NCI-H1092 (cell line): ENCODE measurements at places on chromosomes 2 and 18.

DNA sequence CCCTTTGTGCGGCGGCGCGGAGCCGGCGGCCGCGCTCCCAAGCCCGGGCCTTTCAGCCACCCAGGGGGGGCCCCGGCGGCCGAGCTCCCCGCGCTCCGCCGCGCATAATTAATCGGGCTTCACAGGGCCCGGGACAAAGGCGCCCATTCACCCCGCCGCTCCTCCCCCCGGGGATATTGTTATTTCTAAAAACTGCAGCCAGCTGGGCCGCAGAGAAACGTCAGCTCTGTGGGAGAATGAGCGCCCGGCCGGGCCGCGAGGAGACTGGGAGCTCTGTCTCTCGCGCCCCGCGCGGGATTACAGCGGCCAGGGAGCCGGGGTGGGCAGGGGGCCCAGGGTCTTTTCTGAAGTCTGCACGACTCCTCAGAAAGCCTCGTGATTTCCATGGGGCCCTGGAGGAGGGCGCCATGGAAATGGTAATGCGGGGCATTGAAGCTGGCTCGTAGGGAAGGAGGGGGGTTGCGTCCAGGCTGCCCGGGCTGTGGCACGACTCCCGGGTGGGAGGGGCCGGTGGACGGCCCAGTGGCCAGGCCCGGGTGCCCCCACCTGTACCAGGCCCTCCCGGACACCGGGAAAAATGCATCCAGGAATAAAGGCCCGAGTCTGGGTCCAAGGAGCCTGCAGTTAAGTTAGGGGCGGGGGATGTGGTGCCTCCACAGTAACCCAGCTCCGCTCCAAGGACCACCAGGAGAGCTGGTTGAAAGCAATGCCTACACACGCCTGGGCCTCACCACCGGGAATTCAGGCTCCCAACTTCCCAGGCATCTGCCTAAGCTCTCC lies 125.3 kb downstream of the ZFP36L2 start:
- peak; percentile 29 for DNase-seq

GRCh38 chr2:104539649-104540048 lies 314.3 kb upstream of the POU3F3 start:
- no peak for DNase-seq

GRCh38 chr2:190859347-190860297 lies 21.0 kb upstream of the GLS start:
- DNase-seq: no peak

DNA sequence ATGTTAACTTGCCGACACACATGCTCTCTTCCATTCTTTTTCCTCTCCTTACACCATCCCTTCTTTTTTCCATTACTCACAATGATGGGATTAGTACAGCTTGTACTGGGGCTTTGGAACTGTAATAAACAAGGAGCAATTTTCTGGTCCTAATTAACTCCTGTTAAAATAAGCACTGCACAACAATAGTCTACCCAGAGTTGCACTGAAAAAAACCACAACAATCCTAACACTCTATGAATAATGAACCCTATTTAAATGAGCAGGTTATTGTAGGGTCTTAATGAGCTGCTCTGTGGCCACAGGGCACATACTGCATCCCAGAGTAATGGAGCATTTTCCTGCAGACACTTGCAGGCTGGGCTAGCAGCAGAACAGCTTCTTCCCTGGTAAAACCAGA lies 380.3 kb downstream of the NRXN1 start:
- DNase-seq: no peak

DNA sequence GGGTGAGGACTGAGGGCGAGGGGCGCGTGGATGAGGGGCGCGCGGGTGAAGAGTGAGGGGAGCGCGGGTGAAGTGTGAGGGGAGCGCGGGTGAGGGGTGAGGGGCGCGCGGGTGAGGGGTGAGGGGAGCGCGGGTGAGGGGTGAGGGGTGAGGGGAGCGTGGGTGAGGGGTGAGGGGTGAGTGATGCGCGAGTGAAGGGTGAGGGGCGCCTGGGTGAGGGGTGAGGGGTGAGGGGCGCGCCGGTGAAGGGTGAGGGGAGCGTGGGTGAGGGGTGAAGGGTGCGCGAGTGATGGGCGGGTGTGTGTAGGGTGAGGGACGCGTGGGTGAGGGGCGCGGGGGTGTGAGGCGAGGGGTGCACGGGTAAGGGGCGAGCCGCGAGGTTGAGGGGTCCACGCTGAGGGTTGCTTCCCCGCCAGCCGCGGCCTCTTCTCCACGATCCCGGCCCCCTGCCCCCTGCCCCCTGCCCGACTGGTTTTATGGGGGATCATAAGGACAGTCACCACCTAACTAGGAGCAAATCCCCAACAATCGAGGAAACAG lies 1.1 kb upstream of the SLC66A2 start:
- DNase-seq: no peak

DNA sequence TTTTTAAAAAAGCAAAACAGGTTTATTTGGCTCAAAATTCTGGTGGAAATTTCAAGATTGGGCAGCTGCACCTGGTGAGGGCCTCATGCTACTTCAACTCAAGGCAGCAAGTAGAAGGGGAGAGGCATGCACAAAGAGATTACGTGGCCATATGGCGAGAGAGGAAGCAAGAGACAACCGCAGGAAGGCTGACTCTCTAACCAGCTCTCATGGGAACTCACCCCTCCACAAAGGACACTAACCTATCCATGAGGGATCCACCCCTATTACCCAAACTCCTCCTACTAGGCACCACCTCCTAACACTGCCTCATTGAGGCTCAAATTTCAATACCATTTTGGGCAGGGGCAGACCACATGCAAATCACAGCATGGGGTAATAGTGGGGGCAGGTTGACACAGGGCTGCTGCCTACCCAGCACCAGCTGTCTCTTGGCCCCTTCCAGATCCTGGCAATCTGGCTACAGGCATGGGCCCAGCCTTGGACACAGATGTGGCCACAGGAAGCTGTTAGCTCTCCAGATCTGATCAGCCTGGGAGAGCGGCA lies 2.0 kb upstream of the CAPN10 start:
- no peak for DNase-seq

DNA sequence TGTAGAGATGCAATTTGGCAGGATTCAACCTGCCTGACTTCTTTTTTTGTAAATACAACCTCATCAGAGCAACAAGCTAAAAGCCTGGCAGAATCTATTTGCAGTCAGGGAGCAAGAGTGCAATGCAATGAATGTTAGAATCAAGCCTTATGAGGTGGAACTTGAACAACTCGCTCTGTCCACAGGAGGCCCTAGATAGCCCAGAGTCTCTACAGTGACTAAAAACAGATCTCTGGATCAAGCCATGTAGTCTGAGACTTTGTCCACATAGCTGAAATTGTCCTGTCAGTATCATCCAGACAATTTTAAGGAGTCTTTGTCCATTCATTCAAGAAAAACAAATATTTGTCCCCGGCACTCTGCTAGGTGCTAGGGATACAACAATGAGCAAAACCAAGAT lies 32.0 kb upstream of the CDK5R2 start:
- no peak for DNase-seq

DNA sequence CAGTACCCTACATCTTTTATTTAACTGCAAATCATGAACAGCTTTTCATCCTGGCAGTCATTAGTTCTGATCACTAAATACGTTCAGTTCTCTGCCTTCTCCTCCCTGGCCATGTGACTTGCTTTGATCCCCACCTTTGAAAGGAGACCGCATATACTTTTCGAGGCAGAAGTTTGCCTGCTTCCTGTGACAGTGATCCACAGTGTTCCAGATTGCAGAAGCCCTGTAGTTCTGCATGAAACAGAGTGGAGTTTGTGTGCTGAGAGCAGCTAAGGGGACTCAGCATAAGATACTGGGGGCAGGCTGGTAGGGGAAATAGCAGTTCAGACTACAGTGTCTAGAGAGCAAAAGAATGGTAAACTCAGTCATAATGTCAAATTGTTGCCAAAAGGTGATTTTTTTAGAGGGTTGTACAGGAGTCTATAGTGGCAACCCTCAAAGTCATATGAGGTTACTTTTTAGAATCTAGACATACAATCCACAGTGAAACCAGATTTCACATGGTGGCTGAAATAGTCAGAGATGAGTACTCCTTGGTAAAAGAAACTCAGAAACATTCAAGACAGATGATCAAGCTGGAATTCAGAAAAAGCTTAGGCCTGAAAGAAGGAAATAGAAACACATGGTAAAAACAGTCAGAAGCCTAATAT lies 1800.4 kb upstream of the CELF4 start:
- DNase-seq: no peak

DNA sequence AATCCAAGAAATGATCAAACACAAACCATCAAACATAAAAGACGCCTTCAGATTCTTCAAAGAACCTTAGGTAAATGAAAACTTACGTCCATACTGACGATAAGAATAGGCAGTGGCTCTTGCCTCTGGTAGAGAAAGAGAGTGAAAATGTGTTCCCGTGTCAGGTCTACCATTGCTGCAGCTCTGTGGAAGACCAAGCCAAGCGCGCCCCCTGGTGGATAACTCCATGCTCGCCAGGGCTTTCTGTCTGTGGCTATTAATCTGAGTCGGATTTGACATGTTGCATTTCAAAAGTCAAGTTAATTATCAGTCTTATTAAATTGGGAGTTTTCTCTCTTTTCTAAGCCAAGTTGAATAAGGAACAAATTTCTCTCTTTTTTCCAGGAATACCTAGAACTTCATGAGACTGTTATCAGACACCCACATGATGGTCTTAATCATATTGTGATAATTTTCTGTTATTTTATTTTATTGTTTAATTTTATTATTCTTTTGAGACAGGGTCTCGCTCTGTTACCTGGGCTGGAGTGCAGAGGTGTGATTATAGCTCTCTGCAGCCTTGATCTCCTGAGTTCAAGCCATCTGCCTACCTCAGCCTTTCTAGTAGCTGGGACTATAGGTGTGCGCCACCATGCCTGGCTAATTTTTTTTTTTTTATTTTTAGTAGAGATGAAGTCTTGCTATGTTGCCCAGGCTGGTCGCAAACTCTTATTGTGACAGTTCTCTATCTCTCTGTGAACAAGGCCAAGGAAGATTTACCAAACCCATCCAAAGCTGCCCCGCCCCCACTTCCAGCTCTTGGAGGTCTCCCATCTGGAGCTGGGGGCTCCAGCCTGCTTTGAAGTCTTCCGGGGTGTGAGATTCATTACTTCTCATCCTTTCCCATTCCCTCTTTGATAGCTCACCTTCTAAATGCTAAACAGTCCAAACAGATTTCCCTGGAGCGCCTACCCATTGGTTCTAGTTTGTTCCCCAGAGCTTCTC lies 15.8 kb upstream of the ZAP70 start:
- peak; percentile 60 for DNase-seq

DNA sequence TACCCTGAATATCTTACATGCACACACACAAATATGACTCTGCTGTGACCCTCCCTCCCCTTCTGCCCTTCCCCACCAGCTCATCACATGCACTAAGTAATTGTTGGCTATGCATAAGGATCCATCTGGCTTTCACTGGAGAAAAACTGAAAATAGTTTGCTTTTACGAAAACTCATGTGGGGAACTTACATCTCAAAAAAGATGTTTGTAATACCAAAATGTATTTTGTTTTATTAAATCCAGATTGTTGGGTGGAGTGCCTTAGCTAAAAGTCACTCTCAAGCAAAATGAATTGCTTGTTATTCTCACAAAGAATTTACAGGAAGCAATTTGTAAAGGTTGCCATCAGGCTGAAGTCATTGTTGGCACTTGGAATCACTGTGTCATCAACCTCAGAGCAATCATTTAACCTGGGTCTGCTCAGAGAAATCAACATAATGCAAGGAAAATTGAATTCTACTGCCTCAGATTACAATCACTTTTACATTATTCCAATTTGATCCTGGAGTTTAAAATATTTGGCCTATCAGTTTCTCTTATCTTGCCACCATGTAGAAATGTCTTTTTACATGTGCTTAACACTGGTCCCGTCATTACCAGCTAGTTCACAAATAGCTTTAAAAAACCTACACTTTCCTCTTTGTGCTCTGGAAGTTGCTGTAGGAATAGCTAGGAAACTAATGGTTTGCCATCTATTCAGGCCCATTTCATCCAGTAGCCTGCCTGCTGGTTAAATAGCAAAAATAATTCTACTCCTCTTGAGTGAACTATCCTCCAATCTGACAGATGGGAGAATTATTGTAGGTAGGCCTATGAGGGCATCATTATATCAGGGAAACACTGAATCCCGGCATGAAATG lies 90.3 kb upstream of the TMEM17 start:
- DNase-seq: no peak

DNA sequence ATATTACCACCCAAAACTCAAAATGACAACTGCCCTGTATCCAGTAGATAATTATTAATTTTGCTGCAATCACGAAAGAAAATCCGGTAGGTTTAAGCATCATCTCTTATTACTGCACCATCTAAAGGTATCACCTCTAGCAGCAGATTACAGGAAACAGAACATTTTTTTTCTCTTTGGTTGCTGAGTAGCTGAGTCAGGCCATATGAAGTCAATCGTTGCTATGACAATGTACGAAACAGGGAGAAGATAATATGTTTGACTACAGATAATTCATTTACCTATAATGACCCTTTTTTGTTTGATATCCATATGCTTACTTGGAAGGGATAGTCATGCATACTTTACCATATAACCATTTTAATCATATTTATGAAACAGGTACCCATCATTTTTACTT lies 831.6 kb upstream of the CHAC2 start:
- DNase-seq: no peak

DNA sequence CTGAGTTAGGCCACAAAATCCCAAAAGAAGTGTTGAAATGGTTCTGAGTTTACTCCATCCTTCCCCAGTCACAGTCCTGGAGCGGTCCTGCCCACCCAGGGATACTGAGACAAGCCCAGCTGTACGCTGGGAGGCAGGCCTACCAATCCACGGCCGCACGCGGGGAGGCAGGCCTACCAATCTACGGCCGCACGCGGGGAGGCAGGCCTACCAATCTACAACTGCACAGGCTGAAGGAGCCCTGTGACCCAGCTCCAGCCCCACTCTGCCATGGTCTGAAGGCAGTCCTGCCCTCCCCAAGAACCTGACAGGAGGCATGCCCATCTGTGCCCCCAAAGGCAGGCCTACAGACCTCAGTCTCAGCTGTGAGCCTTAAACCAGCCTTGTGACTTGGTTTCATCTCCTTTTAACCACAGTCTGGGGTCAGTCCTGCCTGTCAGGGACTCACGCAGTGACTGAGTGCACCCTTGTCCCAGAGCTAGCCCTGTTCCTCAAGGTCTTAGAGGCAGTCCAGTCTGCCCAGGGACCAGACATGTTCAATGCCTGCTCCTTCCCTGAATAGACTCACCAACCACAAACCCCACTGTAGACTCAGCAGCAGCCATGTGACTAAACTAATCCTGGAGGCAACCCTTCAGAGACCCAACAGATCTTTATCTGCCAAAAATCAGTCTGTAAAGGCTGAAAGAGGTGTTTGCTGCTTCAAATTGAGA lies 36.8 kb downstream of the GPC1 start:
- no peak for DNase-seq

GRCh38 chr2:82494739-82495138 lies 1964.3 kb downstream of the SUCLG1 start:
- DNase-seq: no peak

DNA sequence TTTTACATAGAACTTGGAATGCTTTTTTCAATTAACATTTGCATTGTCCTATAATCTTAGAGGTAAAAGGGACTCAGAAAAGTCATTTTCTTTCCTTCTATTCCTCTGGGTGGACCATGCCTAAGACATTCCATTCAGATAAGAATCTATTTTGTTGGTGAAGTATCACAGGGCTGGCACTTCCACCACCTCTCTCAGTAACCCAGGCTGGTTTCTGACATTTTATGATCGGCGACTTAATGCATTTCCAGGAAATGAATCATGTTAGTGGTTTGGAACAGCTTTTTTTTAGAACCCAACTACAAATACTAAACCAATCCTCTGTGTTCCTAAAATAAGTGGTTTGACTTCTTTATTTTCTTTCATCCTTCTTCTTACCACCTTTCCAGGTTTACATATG lies 27.0 kb downstream of the GAD1 start:
- no peak for DNase-seq

GRCh38 chr2:169808221-169808620 lies 9.6 kb downstream of the SSB start:
- no peak for DNase-seq
